NCI-H2081 (cell line): ENCODE measurements at places on chromosomes 2 and 18.

DNA sequence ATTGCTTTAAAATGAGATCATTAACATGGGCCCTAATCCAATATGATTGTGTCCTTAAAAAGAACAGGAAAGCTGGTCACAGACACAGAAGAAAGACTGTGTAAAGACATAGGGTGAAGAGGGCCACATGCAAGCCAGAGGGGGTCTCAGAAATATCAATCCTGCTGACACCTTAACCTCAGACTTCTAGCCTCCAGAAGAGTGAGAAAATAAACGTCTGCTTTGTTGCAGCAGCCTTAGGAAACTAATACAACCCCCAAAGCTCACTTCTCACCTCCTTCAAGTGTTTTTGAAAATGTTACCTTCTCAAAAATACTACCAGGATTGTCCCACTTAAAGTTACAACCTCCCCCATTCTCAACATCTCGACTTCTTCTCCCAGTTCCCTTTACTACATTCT is 39.8 kb upstream of the SESTD1 start:
- DNase-seq = no peak

GRCh38 chr18:68314403-68314802 is 400.5 kb downstream of the TMX3 start:
- DNase-seq = no peak

DNA sequence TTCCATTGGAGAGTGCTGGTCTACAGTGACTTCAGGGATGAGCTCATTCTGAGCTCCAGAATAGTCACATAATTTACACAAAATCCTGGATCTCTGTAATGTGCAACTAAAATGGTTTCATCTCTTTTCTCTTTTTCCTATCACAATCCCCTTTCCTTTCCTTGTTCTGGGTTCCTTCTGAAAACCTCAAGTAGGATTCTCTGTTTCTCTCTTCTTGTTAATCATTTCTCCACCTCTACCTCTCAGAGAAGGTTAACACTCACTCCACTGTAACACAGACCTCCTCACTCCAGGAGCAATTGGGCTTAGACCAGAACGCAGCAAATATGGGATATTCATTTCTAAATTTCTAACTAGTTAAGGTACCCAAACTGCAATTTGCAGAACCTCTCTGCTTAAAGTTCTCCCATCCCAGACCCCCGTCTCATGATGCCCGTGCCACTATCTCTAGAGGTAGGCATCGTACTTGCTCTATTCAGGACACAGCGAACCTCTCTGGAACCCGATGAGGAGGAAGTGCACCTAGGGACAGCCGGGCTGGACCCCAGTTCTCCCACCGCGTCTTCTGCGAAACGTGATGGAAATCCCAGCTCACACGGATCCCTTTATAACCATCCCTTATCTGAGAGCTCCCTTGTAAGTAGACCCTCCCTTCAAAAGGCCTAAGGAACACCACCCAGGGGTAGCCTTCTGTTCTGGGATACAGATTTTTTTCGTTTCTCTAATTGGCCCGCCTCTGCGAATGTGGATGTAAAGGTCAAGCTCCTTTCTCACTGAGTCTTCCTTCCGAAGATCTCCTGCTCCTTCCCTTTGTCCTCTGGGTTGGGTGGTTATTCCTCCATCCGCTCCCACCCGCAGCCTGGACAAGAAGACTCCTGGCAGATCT is 1.3 kb downstream of the FOXI3 start:
- DNase-seq = no peak

- no peak for DNase-seq
These were observed 943.8 kb downstream of the LRP1B start for GRCh38 chr2:141187075-141187439.

GRCh38 chr18:55534547-55534946 is 53.4 kb downstream of the TCF4 start:
- DNase-seq = no peak

GRCh38 chr2:61816480-61817355 is 37.1 kb downstream of the FAM161A start:
- no peak for DNase-seq

DNA sequence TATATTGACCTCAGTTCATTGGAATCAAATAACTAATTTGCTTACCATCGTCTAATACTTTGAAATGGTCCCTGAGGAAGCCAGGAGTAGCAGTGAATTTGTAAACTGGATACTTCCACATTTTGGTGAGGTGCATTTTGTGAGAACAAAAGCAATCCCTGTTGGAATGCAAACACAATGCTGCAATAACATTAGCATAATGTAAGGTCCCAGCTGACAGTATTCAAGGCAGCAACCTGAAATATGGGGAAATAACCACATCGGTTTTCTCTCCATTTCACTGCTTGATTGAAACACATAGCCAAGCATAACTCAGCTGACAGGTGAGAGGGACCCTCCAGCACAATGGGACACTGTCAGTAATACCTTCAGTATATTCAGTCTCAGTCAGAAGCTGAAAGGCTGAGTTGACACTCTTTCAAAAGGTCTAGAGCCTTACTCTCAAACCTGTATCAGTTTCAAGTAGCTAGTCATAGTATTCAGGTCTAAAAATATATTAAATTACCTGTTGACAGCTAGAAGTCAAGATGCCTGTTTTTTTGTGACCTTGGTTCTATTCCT is 1311.9 kb upstream of the NRXN1 start:
- DNase-seq = no peak

DNA sequence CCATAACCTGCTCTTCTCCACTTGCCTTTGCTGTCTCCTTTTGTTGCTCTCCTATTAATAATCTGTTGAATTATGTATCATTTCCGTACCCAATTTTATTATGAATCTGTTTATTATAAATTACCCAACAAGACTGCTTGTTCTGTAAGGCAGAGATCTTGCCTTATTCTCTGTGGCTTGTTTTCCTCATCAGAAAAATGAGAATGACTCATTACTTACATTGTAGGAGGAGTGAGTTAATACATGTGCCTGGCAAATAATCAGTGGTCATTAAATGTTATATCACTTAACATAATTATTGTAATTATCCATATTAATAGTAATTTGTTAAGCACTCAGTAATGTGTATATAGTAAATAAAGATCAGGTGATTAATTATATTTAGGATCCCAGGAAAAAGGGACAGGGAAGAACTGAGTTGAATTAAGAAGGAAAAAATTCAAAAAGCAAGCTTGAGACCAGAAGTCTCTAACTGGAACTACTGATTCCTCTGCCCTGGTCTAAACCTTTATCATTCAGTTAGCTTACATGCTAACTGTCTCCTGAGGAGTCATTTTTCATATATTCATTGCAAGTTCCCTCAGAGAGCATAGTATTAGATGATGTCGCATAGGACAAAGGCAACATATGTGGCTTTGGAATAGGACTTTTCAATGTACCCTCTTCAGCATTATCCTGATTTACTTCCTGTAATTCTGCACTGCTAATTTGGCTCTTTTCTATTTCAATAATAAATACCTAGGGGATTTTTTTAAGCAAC is 335.7 kb downstream of the GALNT13 start:
- DNase-seq = no peak

DNA sequence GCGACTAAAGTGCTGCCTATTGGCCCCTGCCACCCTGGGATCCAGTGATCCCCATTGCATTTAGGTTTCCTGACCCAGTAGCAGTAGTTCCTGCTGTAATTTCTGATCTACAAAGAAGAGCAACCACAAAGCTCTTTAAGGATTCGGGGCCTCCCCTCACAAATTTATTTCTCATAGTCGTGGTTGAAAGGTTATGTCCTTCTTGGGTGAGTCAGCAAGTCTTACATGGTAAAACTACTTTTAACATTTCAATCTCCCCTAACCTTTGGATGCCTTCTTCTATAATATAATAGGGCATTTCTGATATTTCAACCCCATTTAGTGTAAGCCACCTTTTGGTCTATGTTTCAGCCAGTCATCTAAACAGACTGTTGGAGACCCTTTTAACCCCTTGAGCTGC is 14.9 kb downstream of the PIKFYVE start:
- no peak for DNase-seq

- DNase-seq = no peak
These were observed 167.5 kb downstream of the ALK start for GRCh38 chr2:29753671-29754444.

- peak; percentile 39 for DNase-seq
These were observed 204.8 kb downstream of the TFCP2L1 start for GRCh38 chr2:121080013-121080772.

GRCh38 chr2:120787822-120788700 is 52.4 kb downstream of the GLI2 start:
- DNase-seq = no peak

GRCh38 chr2:215811409-215812345 is 201.7 kb downstream of the MREG start:
- DNase-seq = no peak

DNA sequence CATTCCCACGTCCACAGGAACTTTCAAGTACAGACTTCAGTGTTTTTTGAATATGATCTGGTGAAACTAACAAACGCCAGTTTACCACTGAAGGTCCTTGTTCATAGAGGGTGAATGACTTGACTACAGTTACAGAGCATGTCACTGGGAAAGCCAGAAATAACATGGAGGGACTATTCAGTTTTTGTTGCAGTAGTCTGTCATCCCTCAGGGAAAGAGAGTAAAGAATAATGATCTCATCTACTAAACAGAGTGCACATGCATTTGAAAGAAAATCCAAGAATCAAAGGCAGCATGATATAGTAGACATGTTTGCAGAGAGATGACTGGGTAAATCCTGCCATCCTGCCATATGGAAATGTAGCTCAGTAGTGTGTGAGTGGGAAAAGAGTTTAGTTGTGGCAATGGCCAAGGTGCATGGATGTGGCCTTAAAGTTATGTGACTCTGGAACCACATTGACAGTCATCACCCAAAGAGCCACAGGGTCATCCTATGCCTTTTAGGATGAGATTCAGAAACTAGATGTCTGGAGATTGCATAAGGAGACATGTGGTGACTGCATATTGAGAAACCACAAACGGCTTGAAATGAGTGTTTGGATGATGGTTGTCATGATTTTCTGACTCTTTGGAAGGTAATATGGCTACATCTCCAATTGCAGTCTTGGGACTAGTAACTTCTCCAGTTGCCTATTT is 125.3 kb upstream of the ZEB2 start:
- DNase-seq = no peak

DNA sequence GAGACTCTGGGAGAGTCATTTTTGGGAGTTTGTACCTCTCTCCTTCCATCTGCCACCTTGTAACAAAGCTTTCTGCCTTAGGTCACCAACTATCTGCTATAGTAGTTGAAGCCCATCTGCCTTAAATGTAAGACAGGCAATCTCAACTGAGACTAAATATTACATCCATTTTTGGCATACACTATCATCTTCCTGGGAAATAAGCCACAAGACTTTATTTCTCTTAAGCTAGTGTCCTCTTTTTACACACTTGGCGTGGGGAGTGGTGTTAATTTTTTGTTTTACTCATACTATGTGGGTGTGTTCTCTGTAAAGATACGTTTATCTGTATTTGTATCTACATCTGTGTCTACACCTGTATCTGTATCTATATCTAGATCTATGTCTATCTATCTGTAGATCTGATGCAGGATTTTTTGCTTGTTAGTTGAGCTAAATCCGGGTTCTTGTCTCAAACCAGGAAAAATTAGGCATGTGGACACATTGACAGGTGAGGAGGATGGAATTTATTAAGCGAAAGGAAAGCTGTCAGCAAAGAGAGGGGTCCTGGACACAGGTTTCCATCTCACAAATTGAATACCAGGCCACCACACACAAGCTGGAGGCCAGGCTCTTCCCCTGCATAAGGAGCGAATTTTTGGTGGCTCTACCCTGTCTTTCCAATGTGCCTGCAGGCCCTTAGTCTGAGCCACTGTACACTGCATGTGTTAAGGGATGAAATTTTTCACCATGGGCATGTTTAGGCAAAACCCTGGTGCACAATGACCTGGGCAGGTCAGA is 64.8 kb upstream of the RND3 start:
- DNase-seq = no peak

GRCh38 chr2:8761529-8762164 is 75.8 kb downstream of the KIDINS220 start:
- peak; percentile 51 for DNase-seq

- peak; percentile 13 for DNase-seq
These were observed 952.4 kb downstream of the EPHA4 start for GRCh38 chr2:220619525-220620220.

DNA sequence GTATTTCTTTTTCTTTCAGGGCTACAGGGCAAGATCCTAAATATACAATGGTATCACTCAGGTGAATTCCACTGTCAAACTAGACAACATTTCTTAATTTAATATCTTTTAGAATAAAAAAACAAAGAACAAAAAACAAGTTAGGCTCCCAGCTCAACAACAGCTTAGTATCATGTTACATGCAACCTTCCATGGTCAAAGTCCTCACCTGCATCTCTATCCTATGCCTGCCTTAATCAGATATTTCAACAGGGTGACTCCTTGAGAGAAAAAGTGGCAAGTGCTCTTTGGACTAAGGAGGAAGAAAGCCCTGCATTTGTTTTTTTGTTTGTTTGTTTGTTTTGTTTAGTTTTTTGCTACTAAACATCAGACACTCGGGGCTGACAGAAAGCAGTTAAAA is 50.2 kb downstream of the WDFY1 start:
- no peak for DNase-seq
